ENCODE measurements at places on chromosomes 6 and 20.

DNA sequence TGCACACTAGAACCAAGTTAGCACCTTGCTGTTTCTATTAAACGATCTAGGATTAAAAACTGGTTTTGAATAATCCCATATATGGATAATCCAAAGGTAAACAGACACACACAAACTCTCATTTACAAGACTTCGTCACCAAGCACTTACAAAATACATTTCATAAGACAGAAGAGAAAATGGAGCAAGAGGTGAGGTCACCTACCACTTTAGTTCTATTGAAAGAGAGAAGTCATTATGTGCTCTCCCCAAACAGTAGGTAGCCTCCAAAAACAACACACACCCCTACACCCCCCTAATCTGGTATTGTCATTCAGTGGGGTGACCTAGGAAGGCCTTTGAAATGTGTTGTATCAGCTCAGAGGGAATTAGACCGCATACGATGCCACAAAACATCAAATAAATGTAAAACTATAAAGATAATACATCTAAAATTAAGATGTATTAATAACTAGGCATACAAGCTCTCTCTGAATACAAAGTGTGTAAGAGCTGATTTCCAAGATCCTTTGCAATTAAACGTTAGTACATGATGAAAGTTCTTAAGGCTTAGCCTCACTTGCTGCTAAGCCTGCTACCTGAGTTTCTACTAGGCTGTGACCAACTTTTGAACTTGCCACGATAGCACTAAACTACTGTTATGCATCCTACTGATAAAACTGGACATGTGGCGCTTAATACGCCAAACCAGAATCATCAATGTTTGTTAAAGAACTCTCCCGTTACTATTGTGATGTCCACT lies 1.6 kb downstream of the SRPK1 start:
- DNase-seq = peak; percentile 9

GRCh38 chr6:50929323-50929722 lies 110.7 kb downstream of the TFAP2B start:
- DNase-seq = no peak

DNA sequence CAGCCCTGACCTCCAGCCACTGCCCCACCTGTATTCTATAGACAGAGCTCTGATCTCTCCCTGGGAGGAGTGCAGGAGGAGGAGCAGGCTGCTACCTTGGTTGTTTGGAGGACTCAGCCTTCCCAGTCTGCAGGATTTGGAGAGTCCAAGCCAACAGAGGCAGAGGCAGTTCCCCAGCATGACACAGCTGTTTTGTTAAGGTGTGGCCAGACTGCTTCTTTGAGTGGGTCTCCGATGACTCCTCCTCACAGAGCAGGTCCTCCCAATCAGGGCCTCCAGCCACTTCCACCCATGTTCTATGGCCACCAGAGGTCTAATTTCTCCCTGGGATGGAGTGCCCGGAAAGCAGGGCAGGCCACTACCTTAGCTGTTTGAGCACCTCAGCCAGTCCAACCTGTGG lies 203.5 kb downstream of the HACE1 start:
- DNase-seq = no peak

DNA sequence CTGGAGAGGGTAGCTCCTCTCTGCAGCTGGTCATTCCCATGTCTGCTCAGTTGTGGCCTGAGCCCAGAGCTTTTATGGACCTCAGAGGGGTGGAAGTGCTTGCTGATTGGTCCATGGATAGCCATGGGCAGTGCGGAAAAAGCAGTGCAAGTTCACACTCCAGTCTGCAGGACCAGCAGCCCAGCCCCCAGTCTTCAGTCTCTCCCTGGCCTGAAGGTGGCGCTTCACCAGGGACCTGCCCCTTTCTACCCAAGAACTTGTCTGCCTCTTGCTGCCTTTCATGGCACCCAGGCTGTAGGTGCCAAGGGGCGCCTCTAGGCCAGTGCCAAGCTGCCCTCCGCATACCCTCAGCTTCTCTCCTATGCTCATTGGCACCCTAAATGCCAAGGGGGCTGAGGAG lies 91.0 kb downstream of the TBXT start:
- DNase-seq = no peak

DNA sequence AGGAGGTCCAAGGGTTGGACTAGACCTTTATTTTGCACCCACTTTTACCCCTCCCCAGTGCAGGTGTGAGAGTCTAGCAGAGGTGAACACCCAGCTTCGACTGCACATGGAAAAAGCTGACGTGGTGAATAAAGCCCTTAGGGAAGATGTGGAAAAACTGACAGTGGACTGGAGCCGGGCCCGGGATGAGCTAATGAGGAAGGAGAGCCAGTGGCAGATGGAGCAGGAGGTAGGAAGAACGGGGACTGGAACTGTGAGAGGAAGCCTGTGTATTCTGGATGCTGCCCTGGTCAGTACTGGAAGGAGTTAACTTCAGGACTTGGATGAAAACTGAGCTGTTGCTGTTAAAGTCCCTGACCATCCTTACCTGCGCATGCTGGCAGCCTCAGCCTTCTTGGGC lies 10.6 kb downstream of the CEP250 start:
- no peak for DNase-seq

DNA sequence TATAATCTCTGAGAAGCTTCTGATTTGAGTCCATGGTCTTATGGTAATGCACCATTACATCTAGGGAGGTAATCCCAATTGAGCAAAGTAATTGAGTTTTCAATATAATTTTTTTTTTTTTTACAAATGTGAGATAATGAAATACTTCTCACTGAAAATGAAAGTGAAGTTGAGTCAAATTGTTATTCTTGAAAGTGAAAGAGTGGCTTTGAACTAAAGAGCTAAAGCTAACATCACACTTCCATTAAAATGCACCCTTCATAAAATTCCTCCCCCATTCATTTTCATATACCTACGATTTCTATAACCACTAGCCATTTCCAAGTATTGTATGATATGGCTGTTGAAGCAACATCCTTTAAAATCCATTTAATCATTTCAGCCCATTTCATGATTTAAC lies 149.1 kb upstream of the IMPG1 start:
- no peak for DNase-seq

DNA sequence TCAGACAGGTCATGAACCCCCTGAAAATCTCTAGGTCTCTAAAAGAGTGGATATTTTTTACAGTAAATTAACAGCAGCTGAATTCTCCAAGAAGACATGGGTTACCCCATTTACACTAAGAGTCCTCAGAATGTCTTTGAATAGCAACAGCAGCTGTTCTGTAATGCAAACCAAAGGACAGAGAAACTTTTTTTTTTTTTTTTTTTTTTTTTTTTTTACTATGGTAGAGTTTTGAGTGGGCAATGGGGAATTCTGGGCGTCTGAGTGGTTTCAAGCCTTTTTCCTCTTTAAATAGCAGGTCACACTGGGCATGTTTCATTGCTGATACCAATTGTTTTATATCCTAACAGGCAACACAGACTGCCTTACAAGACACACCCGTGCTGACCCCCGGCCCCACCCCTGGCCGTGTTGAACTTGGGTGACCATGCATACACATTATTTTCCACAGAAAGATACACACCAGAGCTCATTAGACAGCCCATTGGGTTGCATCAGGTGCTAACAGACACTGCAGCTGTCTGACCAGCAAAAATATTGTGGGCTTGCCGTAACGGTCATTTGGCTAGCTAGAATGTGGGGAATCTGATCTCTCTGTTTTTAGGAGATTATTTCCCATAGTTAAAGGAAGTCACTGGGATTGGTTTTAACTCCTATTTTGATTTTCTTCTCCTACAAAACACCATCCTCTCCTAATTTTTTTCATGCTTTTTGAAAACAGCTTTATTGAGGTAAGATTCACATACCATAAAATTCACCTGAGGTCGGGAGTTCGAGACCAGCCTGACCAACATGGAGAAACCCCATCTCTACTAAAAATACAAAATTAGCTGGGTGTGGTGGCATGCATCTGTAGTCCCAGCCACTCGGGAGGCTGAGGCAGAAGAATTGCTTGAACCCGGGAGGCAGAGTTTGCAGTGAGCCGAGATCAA lies 26.7 kb upstream of the IRF4 start:
- no peak for DNase-seq

GRCh38 chr6:164078532-164079274 lies 664.2 kb downstream of the QKI start:
- no peak for DNase-seq

- no peak for DNase-seq
Observed at GRCh38 chr6:34514112-34514511, 42.0 kb downstream of the SPDEF start.

- DNase-seq = no peak
Observed at GRCh38 chr6:164455835-164456234, 853.6 kb downstream of the C6orf118 start.

GRCh38 chr20:1357921-1358671 lies 29.2 kb upstream of the SDCBP2 start:
- DNase-seq = peak; percentile 88

- no peak for DNase-seq
Observed at GRCh38 chr6:27154696-27155095, 92.8 kb upstream of the PRSS16 start.

- DNase-seq = no peak
Observed at GRCh38 chr6:104019075-104019753, 840.5 kb downstream of the HACE1 start.

DNA sequence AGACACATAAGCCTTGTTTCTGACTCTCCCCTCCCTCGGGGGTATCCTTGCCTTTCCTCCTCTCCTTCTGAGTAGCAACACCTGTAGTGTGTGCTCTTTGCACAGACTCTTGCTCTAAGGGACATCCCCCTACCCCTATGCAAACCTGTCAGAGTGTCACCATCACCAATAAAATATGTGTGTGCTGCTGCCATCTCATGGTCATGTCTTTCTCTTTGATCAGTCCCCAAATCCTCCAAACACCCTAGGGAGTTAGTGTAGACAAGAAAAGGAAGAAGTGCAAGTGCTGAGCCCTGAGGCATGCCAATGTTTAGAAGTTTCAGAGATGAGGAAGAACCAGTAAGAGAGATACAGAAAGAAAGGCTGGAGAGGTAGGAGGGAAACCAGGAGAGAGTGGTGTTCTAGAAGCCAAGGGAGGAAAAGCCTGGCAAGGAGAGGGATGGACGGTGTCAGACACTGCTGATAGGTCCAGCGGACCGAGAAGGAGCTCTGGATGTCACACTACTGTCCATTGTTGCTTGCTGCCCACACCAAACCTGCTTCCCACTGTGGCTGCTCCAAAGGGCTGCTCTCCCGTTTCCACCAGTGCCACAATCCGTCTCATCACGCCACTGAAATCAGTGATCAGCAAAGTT lies 16.4 kb downstream of the TRMT6 start:
- DNase-seq = peak; percentile 36

- DNase-seq = no peak
Observed at GRCh38 chr20:22404419-22405170, 179.8 kb downstream of the FOXA2 start.

DNA sequence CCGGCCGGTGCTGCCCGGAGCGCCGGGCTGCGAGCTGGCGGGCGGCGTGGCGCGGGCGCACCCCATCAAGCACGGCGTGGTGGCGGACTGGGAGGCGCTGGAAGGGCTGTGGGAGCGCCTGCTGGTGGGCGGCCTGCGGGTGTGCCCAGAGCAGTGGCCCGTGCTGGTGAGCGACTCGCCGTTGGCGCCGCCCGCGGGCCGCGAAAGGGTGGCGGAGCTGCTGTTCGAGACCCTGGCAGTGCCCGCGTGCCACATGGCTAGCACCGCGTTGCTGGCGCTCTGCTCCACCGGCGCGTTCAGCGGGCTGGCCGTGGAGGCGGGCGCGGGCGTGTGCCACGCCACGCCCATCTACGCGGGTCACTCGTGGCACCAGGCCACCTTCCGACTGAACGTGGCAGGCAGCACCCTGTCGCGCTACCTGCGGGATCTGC lies 517 bp downstream of the ACTL10 start:
- DNase-seq = peak; percentile 64

- no peak for DNase-seq
Observed at GRCh38 chr6:25176466-25176865, 102.7 kb upstream of the CARMIL1 start.

DNA sequence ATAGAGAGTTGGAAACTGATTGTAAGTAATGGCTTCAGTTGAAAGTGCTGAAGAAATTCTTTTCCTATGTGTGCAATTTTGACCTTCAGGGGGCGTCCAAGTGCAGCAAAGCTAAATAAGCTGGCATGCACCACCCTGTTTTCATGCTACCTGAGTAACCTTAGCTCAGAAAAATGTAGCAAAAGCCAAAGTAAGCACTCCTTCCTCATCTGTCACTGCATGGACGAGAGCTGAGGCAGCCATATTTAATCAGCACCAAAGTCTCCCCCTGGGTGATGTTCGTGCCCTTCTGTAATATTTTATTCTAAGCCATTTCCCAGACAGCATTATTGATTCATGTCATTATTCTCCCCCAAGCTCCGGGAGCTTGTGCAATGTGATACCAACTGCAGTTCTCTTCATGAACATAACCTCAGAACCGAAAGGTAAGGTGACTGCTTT lies 123.1 kb downstream of the RPS12 start:
- DNase-seq = peak; percentile 37

DNA sequence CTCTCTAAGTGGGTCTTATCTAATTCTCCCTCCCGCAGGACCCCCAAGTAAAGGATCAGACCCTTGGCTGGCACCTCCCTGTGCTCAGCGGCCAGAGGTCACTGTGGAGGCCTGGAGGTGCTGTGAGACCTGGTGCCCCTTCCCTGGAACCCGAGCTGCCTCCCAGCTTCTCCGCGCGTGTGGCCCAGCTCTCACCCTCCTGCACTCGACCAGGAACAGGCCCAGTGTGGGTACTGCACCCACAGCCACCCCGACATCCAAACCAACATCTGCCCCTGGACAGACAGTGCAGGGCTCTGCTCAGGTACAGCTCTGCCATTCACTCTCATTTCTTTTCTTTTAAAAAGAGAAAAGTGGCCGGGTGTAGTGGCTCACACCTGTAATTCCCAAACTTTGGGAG lies 42.4 kb downstream of the TMEM242 start:
- no peak for DNase-seq

DNA sequence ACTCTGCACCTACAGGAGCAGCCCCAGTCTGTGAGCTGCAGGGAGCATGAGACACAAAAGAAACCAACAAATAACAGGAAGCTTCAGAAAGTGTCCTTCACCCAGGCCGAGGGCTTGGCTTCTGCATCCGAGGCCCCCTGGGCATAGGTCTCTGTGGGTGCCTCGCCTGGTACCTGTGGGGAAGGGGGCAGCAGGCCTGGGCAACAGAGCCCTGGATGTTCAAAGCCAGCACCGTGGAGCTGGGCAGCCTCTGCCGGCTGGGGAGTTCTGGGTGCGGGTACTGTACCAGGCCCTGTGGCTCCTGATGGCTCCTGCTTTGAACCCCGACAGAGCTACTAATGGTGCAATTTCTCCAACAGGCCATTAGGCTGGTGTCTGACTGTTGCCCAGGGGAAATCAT lies 55.7 kb downstream of the TMEM242 start:
- DNase-seq = no peak

DNA sequence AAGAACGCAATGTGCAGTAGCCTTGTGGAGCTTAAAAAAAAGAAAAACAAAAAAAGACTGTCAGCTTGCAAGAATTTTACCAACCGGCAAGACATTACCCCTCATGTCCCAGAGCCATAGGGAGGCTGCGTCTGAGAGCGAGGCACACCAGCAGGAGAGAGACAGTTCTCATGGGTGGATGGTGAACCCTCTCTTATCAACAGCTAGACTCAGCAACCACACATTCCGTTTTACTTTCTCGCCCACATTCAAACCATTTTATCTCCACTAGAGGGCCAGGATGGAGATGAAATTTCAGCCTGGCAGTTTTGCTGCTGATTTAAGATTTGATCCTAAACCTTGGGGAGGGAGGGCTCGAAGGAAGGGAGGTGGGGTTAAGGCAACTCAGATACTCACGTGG lies 247.0 kb downstream of the ATXN1 start:
- peak; percentile 62 for DNase-seq

- DNase-seq = no peak
Observed at GRCh38 chr6:122286512-122286911, 112.9 kb upstream of the HSF2 start.

Measured in activated CD4-positive, alpha-beta T cell treated with anti-CD3 and anti-CD28 coated beads, Interleukin-2, Interleukin-6, amounts not matched to agents 100 ng/mL and 50 ng/mL, durations not matched to agents 16 hours and 8 hours (primary cell).